M059J (cell line): ENCODE measurements at places on chromosomes 6 and 20. TPM values are rescaled to one million over a fixed set of nuclear protein-coding genes. Genes with fewer than 3 reads are reported as not detected.

DNA sequence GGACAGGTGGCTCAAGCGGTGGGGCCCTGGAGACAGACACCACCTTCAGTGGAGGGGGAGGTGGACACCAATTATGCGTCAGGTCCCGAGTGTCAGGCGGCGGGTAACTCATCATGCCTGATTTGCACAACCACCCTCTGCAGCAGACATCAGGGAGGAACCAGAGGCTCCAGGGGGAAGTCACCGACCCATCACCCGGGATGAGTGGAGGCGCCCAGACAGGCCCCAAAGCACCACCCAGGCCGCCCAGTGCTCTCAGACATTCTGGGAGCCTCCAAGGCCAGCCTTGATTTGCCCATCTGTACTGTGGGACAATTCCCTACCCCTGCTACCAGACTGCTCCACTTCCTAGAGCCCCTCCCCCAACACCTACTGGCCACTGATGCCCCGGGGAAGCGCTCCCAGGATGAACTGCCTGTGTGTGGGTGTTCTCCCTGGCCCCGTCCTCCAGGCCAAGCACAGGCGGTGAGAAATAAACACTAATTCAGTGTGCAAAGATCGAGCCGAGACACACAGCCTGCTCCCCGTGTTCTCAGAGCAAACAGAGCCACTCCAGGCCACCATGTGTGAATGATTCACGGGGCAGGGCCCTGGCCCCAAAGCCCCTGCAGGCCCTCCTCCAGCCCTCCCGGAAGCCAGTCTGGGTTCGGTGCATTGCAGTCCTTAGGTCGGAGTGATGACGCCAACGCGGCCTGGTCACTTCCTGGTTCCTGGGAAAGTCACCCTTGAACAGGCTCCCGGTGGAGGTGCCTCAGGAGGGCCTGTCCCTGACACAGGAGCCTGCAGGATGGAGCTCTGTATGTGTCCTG lies 107.2 kb downstream of the ASXL1 start:
- no peak for DNase-seq

DNA sequence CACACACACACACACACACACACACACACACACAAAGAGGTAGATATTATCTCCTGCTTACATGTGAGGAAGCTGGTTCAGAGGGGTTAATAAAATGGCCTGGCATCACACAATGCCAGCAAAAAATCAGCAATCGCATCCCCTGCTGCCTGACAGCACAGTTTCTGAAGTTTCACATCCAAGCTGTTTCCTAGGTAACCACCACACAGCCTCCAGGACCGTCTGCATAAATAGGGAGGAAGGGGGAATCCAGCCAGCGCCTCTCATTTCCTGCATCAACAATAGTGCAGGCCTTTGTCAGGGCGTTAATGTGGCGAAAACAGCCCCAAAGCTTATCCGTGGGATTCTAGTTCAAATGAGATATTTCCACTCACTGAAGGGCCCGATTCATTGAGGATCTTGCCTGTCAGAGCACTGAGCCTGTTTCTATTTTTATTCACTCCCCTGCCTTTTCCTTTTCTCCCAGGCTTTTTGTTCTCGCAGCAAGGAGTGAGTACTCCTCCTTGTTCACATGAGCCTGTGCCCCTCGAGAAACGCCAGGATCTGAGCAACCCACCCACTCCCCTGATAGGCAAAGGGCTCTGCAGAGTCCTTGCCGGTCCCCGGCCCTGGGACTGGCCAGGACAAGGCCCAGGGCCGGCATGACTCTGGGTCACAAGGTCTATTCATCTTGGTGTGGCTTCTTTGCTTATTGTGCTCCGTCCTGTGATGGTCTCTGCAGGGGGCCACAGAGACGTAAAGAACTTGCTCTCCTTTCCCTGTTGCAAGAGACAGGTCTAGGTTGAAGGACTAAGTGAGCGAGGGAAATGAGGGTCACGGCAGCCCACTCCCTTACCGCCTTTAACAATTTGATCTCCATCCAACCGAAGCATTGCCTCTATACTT lies 32.7 kb downstream of the TUBB2B start:
- peak; percentile 69 for DNase-seq

DNA sequence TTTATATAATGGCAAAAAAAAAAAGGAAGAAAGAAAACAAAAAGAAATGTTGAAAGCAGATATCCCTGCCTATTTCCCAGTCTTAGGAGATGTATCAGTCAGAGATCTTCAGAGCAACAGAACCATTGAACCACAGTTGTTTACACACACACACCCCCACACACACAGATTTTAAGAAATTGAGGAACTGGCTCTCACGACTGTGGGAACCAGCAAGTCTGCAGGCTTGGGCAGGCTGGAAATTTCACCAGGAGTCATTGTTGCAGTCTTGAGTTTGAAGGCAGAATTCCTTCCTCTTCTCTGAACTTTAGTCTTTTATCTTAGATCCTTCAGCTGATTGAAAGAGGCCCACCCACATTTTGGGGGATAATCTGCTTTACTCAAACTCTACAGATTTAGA lies 380.9 kb downstream of the CDKAL1 start:
- no peak for DNase-seq

DNA sequence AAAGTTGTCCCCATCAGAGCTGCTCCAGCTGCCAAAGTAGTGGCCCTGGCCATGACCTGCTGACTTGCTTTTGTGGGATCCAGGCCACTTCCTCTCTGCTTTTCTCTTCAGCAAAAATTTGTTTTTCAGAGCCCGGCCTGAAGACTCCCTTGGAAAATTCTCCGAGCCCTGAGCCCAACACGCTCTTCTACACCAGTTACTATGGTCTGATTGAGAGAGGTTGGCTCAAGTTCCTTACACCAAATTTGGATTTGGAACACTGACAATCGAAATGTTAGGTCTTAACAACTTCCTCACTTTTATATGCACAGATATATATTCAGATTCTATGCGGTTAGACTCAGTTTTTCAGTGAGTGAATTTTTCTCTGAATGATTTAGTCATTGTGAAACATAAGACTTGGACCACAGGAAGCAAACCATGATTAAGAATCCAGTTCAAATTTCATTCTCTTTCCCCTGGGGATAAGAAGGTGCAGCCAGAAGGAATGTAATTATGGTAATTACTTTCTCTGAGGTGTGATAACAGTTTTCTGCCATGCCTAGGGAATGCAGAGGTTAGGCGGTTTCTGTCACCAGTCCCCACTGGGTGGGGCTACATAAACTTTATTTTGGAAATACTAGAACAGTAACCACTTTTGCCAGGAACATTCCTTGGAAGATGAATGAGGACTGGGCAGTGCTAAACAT lies 365.2 kb downstream of the SYNE1 start:
- peak; percentile 91 for DNase-seq

DNA sequence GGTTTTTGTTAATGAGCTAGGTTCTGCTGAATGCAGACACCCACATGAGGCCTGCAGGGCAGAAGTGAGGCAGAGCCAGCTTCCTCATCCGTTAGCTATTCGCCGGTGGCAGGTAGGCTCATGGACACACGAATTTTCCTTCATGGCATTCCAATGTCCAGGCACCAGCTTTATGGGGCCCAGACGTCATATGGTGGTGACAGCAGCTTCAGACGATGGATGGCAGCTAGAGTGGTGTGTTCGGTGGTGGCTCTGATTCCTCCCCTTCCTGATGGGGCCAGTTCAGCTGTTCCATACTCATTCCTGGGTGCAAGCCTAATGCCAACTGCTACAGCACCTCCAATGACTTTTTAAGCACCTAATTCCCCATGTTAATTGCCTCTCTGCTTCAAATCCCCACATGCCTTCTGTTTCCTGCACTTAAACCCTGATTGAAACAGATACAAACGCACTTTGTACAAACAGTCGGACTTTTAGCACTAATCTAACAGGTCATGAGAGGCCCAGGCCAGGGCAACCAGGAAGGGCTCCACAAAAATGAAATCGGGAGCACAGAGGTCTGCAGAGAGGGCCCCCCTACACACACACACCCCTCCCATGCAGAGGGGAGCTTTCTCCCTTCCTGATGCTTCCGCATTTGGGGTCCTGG lies 35.7 kb upstream of the MLN start:
- peak; percentile 41 for DNase-seq

DNA sequence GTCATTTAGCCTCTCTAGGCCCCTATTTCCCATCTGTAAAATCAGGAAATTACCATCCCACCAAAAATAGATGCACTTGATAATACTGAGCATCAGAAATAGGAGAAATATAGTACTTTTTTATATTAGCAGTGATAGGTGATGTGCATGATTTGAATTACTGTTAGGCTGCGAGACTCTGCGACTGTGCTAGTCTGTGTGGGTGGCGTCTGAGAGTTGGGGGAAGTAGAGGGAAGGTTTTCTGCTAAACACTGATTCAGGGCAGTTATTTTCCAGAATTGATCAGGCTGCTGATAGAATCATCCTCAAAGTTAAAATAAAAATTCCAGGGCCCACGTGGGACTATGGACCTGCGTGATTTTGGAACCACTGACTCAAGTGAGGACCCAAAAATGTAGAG lies 60.4 kb upstream of the ARMH2 start:
- no peak for DNase-seq

DNA sequence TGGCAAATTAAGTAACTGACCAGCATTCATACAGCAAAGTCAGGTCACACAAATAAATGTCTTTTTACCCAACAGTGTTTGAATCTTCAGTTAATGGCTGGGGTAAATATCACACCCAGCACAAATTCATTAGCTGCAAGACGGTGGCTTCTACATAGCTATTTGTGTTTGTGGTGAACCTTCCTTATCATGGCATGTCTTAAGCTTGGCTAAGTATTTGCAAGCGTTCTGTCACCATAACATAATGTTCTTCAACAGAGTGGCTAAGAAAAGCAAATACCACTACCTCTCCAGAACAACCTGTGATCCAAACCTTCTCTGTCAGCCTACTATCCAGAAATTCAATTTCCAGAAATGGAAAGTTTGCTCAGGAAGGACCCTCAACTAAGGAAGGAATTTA lies 255.6 kb upstream of the TAB2 start:
- DNase-seq: no peak

SRXN1 gene
- total RNA-seq: 48.0 and 53.7 TPM in 2 replicates

- DNase-seq: no peak
These were observed 10.4 kb upstream of the PLCB1 start for GRCh38 chr20:8121666-8122065.

DNA sequence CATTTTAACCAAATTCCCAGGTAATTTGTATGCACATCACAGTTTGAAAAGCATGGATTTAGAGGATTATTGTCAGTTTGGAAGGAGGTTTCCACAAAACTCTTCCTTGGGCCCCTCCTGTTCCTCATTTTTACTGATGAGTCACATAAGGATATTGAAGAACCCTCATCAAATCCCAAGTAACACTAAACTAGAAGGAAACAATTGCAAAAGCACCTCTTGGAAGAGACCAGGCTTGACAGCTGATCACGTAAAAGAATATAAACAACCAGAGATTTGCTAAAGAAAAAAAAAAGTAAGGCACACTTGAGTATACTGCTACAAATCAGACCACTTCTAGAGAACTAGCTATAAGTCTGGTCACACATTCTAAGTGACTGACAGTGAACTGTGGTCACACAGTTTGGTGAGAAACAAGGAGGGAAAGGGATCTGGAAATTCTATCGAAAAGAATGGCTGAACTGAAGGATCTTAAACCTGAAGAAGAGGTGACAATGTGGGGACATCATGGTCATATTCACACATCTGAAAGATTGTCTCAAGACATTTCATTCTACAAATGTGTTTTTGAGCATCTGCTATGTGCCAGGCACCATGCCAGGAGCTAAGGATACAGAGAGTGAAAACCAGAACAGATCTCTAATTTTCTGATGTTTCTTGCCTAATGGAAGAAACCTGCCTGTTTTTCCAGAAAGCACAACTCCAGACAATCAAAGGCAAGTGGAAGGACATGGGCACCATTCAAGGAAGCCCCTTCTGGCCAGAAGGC lies 24.1 kb downstream of the ZHX3 start:
- no peak for DNase-seq

PKHD1 gene
- 0.02 TPM in 1 of 2 replicates, not detected in the other for total RNA-seq

- DNase-seq: peak; percentile 50
These were observed 422.2 kb upstream of the PLCB4 start for GRCh38 chr20:8646716-8647115.

MMP24 gene
- 1.7 and 4.4 TPM in 2 replicates for total RNA-seq

DNA sequence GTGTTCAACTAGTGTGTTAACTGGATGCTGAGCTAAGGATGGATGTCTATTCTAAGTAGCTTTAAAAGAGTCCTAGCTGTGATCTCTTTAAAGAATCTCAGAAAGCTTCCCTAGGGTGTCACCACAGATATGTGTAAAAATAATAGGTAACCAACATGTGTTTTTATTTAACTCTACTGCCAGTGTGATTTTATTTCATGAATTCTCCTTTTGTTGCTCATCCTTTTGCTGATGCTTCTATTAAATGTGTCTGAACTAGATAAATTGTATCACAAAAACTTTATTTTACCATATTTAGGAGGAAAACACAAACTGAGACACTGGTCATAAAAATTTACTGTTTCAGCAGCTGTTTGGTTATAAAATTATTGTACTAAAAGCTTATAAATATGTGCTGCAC lies 809.4 kb upstream of the CITED2 start:
- peak; percentile 48 for DNase-seq

DNA sequence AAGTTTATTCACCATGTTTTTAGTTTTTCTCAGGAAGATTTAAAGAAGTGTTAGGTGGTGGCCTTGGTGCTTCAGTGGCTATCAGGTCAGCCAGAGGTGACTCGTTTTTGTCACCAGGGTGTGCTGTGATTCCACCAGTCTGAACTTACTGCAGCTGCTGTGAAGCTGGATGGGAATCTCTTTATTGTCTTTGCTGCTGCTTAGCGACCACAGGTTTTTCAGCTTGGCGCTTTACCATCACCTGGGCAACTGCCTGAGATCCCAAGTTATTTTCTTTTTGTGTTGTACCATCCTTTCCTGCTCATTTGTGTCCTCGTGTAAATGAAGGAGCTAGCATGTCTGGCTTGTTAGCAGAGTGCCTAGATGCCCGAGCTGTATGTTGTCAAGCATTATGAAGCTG lies 146.9 kb downstream of the MACROD2 start:
- peak; percentile 27 for DNase-seq

- DNase-seq: no peak
These were observed 19.3 kb upstream of the AKIRIN2 start for GRCh38 chr6:87721311-87721710.

DNA sequence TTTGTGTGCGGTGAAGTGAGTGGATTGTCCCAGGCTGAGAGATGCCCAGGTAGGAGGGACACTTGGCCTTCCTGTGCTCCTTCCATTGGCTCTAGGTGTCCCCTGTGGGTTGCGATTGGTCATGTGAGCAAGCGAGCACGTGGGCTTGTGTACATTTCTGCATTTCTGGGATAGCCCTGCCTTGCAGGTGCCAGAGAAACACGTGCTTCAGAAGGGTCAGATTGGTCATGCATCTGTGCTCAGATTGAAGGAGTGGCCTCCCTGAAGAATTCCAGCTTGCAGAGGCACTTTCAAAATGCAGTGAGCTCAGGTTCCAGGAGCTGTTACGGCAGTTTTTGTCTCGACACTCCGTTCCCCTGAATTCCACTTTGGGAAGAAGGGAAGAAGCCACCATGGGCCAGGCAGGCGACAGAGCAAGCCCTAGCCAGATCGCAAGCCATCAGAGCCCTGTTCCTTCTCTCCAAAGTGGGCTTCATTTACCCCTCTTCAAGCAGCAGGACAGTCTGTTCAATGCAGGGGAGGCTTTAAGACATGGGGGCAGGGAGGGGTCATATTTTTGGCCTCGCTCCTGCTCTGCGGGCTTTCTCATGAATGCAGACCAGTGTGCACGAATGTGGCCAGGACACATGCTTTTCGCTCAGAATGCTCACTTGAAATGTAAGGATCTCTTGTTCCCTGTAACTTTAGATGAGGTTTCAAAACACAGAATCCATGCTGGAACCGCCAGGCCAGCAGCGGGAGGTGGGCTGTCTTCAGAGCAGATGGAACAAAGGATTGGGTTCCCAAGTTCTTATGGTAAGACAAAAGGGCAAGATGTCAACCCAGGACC lies 78.6 kb upstream of the AKAP12 start:
- no peak for DNase-seq

- DNase-seq: no peak
These were observed 75.0 kb upstream of the SULF2 start for GRCh38 chr20:47860049-47860830.
